Activated CD4-positive, alpha-beta T cell treated with anti-CD3 and anti-CD28 coated beads, Interleukin-2, amount 10 ng/mL, durations not matched to agents 24 days and 14 days (primary cell): ENCODE measurements at places on chromosomes 7 and 10.

DNA sequence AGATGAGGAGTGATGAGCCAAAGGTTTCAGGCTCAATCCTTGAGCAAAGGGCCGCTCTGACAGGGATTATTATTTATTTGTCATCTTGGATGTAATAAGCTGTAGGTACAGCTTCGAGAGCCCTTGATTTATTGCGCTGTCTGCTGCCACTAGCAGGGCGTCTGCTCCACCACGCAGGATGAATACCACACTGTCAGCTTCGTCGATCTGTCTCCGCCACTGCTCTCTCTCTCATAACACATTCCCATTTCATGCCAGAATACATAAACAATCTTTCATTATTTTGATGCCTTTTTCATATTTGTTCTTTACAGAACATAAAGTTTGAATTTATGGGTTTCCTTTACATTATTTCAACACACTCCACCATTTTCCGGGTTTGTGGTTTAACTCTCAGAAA lies 276.6 kb downstream of the LRMDA start:
- H3K4me1 ChIP-seq = no peaks in the 10 kb centered on the region
- H3K36me3 ChIP-seq = no peaks in the 10 kb centered on the region
- H3K4me3 ChIP-seq = no peak overlapping the region
- H3K27me3 ChIP-seq = peaks cover 14% of the 10 kb centered on the region
- H3K27ac ChIP-seq = no peak overlapping the region

- no peak for DNase-seq
- H3K4me1 ChIP-seq = peaks cover 21% of the 10 kb centered on the region
- no peaks in the 10 kb centered on the region for H3K36me3 ChIP-seq
Measured at GRCh38 chr10:3655528-3655927, 129.5 kb downstream of the KLF6 start.

DNA sequence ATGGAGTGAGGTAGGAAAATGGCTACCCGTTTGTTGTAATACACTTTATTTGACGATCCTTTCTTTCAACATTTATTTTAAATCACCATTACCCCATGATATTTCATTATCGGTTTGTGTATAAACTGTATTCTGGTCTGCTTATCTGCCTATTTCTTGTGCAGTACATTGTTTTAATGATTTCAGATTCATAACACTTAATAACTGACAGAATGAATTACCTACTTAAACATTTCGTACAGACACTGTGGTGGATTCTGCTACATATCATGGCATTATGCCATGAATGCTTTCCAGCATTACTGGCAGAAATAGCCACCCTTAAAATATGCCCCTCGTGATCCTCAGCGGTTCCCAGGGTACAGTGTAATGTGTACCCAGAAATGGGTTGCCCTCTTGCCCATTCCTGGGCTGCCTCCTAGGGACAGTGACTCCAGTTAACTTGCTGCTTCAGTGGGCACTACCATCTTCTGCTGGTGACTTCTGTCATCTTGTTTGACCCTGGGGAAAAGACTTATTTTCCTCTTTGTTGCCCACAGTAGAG lies 74.5 kb downstream of the C1GALT1 start:
- no peak for DNase-seq
- H3K4me3 ChIP-seq = no peak overlapping the region
- peaks cover 30% of the 10 kb centered on the region for H3K4me1 ChIP-seq
- no peaks in the 10 kb centered on the region for H3K27me3 ChIP-seq
- peaks cover 34% of the 10 kb centered on the region for H3K36me3 ChIP-seq

- DNase-seq = peak; percentile 69
- no peaks in the 10 kb centered on the region for H3K36me3 ChIP-seq
- H3K4me3 ChIP-seq = no peak overlapping the region
- H3K27me3 ChIP-seq = peaks cover 40% of the 10 kb centered on the region
- no peaks in the 10 kb centered on the region for H3K4me1 ChIP-seq
Measured at GRCh38 chr10:101080933-101081931, 19.4 kb downstream of the KAZALD1 start.

DNA sequence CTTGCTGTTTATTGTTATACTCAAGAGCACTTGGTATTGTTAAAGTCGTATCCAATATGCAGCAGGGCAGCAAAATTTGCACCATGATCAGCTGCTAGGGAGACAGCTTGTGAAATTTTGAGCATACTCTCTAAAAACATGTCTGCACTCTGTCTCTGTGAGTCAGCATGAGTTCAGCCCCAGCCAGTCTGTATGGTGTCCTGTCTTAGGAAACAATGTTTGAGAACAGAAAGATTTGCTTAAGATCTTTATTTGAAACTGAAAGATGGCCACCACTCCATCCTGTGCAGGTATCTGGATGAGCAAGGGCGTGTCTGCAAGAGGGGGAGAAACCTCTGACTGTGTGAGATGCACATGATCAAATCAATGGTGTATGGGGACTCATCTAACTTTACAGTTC lies 97.1 kb downstream of the GNAI1 start:
- H3K27ac ChIP-seq = no peak overlapping the region
- no peak overlapping the region for H3K4me3 ChIP-seq
- no peak for DNase-seq
- H3K36me3 ChIP-seq = no peaks in the 10 kb centered on the region

- no peak for DNase-seq
- no peak overlapping the region for H3K4me3 ChIP-seq
- no peak overlapping the region for H3K27ac ChIP-seq
- H3K36me3 ChIP-seq = no peaks in the 10 kb centered on the region
- H3K27me3 ChIP-seq = peaks cover 7% of the 10 kb centered on the region
Measured at GRCh38 chr10:73552819-73553715, 38.1 kb downstream of the USP54 start.

DNA sequence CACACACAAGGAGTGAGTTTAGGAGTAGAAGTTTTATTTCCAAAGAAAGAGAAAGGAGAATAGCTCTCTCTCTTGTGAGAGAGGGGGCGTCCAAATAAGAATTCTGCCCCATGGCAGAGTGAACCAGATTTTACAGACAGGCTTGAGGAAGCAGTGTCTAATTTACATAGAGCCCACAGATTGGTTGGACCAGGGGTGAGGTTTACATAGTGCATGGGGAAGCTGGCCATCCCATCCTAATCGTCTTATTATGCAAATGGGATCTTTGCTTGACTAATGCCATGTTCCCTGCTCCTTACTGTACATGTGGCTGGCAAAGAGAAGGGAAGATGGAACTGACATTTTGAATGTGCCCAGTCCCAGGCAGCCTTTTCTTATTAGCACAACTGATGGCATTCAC lies 60.0 kb upstream of the ACSM6 start:
- peaks cover 5% of the 10 kb centered on the region for H3K27me3 ChIP-seq
- no peaks in the 10 kb centered on the region for H3K36me3 ChIP-seq
- no peak overlapping the region for H3K4me3 ChIP-seq
